Activated CD4-positive, alpha-beta memory T cell treated with anti-CD3 and anti-CD28 coated beads, Interleukin-2, amount 10 ng/mL, durations not matched to agents 7 days and 5 days (primary cell): ENCODE measurements at places on chromosomes 4 and X. TPM values are rescaled to one million over a fixed set of nuclear protein-coding genes. Genes with fewer than 3 reads are reported as not detected.

TBC1D8B gene
- 1.5 TPM for total RNA-seq

PLS3 gene
- 0.13 TPM for total RNA-seq

KCNIP4 gene
- total RNA-seq: not detected

- no peak for DNase-seq
Observed at GRCh38 chrX:6225288-6225910, 3.3 kb downstream of the NLGN4X start.

DNA sequence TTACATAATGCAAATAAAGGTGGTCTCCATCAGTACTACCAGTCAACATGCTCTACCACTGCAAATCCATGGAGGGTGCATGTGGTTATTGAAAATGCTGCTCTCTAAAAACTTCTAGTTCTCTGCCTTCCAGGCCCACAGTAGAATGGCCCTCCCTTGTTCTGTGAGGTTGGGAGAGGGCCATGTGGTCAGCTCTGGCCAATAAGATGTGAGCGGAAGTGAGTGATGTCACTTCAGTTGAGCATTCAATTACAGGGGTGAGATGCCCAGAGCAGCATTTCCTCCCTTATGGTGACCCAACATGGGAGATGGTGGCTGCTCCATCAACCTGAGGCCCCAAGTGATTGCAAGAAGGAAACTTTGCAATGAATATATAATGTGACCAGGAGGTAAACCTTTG, 148.8 kb downstream of the CPEB2 start:
- DNase-seq: no peak

- no peak for DNase-seq
Observed at GRCh38 chrX:138026211-138026610, 460.3 kb downstream of the ZIC3 start.

DNA sequence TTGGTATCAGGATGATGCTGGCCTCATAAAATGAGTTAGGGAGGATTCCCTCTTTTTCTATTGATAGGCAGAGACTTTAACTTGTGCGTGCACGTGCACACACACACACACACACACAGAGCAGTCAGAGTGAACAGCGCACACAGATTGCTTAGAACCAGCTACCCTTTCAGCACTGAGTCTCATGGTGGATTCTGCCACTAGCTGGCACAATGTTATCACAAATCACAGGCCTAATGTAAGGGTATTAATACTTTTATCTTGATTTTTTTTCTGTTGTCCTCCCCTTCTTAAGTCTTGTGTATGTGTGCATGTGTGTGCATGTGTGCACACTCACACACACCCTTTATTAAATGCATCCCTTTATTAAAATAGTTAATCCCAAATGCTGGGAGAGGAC, 53.2 kb downstream of the HADH start:
- DNase-seq: no peak

DNA sequence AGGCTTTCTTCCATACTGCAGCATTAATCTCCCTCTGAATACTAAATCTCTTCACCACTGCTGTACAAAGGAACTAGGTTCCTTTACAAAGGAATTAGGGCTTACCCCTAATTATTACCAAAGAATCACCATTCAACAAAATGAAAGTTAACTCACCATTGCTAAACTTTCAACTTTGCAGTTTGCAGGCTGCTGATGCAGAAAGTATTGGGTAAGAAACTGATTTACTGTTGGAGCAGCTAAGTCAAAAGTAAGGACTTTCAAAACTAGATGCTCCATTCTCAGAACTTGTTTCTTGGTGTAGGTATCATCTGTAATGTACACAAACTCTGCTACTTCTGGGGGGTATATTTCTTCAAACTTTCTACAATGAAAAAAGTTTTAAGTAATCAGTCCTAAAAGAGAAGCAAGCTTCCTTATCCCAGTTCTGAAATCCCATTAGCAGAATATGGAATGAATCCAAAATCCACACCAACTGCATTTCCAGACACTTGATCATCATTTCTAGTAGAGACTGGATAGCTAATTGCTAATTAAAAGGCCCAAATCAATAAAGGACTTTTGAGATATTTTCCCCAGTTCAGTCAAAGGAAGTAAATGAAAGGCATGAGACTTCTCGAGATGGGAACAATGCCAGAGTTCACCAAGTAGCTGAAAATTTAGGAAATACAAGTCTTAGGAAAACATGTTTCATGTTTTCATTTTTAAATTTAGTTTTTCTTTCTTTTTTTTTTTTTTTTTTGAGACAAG, 4.3 kb downstream of the CCNA2 start:
- no peak for DNase-seq

GRCh38 chrX:38342853-38343778, 9.3 kb upstream of the OTC start:
- no peak for DNase-seq

DNA sequence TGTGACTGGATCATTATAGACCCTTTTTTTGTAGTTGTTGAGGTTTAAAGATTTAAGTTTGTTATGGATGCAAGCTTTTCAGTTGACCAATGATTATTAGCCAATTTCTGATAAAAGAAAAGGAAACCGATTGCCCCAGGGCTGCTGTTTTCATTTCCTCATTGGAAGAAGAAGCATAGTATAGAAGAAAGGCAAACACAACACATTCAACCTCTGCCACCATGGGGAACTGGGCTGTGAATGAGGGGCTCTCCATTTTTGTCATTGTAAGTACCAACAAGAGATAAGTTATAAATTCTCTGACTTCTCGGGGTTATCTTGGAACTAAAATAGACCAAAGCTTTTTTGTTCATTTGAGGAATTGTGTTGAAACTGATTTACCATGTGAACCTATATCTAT, at the start of gene CYBB:
Gene CYBB, plus strand, starts transcription at position 203 of the 400 bp plus-strand sequence. Its CDS starts 19 bp downstream, at position 222.
- no peak for DNase-seq

DNA sequence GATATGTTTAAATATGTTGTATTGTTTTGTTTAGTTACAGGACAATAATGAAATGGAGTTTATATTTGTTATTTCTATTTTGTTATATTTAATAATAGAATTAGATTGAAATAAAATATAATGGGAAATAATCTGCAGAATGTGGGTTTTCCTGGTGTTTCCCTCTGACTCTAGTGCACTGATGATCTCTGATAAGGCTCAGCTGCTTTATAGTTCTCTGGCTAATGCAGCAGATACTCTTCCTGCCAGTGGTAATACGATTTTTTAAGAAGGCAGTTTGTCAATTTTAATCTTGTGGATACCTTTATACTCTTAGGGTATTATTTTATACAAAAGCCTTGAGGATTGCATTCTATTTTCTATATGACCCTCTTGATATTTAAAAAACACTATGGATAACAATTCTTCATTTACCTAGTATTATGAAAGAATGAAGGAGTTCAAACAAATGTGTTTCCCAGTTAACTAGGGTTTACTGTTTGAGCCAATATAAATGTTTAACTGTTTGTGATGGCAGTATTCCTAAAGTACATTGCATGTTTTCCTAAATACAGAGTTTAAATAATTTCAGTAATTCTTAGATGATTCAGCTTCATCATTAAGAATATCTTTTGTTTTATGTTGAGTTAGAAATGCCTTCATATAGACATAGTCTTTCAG, 26.9 kb downstream of the NUDT6 start:
- no peak for DNase-seq
